ENCODE measurements at places on chromosomes 4 and X.

GRCh38 chr4:183867247-183867646, 37.9 kb upstream of the STOX2 start:
- no peak for DNase-seq

DNA sequence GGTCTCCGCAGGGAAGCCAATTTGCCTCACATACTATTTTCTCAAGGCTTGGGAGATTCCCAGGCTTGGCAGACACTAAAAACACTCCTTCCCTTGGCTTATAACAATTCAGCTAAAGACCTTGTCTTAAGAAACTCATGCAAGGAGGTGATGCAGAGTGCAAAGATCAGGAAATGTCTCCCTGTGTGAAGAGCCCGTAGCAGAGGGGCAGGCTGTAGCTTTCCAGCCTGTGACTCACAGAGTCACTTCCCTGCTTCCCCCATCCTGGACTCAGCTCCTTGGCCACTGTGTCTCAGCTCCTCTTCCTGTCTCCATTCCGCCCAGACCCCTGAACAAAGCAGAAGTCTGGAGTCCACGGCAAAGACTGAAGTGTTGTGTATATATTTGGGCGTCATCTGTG, 56.1 kb downstream of the KDR start:
- DNase-seq: no peak

GRCh38 chr4:147760695-147761094, 28.8 kb downstream of the ARHGAP10 start:
- DNase-seq: no peak

DNA sequence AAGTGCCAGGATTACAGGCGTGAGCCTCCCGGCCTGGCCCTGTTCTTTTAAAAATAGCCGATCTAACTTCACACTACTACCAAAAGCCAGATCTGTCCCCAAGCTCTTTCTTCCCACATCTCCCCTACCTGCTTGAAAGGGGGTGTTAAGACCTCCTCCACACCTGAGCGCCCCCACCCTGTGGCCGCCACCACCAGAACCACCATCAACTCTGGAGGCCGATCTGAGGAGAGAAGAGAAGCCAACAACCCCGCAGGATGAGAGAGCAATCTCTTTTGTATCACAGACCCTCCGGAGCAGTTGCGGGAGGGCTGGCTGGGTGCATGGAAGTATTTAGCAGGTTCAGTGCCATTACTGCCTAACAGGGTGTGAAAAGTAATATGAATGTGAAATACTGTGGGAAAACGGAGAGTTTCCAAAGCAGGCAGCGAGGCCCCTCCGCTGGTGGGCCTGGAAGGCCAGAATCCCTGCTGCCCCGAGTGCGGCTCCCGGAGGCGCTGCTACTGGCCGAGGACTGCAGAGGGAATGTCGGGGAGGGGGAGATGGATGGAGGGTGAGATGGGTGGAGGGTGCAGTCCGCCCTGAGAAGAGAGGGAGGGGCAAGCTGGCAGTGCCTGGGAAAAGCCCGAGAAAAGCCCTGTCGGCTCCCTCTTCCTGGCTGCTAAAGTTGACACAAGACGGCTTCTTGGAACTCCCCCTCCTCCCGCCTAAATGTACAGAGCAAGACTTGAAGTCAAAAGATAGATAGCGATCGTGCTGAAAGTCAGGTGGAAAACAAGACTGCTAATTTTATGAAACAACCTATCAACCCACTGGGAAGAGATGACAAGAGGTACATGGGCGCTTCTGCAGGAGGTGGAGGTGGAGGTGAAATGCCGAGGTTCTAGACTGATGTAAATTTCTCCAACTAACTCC, 22.3 kb downstream of the HAND2 start:
- no peak for DNase-seq

DNA sequence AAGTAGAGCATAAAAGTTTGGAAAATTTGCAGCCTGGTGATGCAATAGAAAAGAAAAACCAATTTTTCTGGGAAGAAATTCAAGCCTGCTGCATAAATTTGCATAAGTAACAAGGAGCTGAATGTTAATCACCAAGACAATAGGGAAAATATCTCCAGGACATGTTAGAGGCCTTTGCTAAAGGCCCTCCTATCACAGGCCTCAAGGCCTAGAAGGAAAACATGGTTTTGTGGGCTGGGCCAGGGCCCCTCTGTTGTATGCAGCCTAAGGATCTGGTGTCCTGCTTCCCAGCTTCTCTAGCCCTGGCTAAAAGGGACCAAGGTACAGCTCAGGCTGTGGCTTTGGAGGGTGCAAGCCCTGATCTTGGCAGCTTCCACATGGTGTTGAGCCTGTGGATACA, 6.2 kb upstream of the RTL3 start:
- no peak for DNase-seq
